Ureter (tissue), 1 donor: ENCODE measurements at places on chromosomes 7 and 10.

GRCh38 chr10:33673839-33674415 is 339.5 kb upstream of the NRP1 start:
- DNase-seq = no peak

DNA sequence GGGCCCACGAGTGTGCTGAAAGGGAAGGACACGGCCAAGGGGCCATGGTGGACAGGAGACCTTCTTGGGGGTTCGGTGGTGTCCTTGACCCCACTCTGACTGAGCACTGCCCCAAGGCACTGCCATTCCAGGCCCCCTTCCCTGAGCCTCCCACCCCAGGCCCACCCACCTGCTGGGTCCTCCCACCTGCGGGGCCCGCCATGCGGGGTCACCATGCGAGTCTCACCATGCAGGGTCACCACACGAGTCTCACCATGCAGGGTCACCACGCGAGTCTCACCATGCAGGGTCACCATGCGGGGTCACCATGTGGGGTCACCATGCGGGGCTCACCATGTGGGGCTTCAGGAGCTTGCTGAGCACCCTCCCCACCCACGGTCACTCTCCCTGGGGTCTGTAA is 76.3 kb downstream of the LHPP start:
- no peak for DNase-seq

DNA sequence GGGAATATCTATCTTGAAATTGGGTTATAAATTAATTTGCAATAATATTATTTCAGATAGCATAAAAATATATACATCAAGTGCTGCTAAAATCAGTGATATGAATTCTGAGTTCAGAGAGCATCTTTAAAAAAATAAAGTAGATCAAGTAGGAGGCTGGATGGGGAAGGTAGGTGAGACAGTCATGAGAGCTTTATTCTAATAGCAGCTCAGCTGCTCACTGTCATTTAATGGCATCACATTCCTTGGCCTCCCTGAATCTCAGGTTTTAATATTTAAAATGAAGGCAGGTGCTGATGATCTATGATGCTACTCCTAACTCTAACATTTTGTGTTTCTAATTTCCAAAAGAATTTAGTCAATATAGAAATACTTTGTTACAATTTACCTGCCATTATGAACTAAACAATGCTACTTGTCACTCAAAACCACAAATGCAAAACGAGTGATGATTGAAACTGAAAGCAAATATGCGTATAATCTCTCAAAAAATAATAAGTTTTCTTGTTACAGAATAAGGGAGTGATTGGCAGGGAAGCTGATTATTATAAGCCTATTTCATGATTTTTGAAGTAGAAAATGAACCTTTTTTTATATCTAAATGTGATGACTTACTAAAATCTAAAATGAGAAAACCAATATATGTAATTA is 147.6 kb upstream of the CSTF2T start:
- no peak for DNase-seq

GRCh38 chr10:86744067-86744725 is 12.2 kb upstream of the BMPR1A start:
- no peak for DNase-seq

- no peak for DNase-seq
Measured at GRCh38 chr7:13265271-13265670, 577.8 kb downstream of the ARL4A start.

DNA sequence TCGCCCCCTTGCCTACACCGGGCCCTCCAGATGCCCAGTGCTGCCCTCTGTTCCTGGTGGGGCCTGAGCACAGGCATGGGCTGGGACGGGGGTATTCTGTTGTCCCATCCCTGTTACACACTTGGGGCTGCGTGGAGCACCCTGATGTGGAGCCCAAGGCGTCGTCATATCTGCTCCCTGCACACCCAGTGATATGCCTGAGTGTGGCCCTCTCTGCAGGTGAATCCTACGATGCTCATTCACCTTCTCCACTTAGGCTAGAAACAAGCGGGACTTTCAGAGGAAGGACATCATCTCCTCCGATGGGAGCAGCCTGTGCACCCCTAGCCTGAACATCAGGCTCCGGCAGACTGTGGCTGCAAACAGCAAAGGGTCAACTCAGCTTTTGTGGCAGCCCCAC is 91.0 kb upstream of the NPTX2 start:
- no peak for DNase-seq

- no peak for DNase-seq
Measured at GRCh38 chr10:75870039-75870645, 438.7 kb downstream of the LRMDA start.

- DNase-seq = no peak
Measured at GRCh38 chr10:113453351-113453750, 99.5 kb upstream of the HABP2 start.
